Activated T-cell treated with anti-CD3 and anti-CD28 coated beads for 4 hours (primary cell): ENCODE measurements at places on chromosomes 1 and 21.

GRCh38 chr1:59100708-59101374 is 196.1 kb upstream of the FGGY start:
- no peak for DNase-seq

DNA sequence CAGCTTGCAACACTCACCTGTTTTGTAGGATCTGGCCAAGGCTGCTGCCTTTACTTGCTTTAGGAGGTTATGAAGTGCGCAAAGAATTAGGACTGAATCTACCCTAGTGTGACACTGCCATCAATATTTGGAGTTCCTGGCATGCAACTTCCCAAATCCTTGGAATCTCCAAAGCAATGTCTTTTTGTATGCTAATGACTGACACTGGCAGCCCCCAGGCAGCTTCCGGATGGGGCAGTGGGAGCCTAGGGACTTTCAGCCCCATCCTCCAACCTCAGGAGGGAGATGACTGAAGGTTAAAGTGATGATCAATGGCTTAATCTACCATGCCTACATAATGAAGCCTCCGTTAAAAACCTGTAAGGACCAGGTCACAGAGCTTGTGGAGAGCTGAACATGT is 5.5 kb downstream of the RCC2 start:
- no peak for DNase-seq

- no peak for DNase-seq
Measured at GRCh38 chr1:55310505-55310971, 95.4 kb upstream of the USP24 start.

GRCh38 chr1:84327830-84328229 is 26.3 kb downstream of the SAMD13 start:
- DNase-seq: no peak

- no peak for DNase-seq
Measured at GRCh38 chr1:33516428-33516827, 44.0 kb downstream of the ZSCAN20 start.

- no peak for DNase-seq
Measured at GRCh38 chr21:41024746-41025254, 143.2 kb upstream of the BACE2 start.

DNA sequence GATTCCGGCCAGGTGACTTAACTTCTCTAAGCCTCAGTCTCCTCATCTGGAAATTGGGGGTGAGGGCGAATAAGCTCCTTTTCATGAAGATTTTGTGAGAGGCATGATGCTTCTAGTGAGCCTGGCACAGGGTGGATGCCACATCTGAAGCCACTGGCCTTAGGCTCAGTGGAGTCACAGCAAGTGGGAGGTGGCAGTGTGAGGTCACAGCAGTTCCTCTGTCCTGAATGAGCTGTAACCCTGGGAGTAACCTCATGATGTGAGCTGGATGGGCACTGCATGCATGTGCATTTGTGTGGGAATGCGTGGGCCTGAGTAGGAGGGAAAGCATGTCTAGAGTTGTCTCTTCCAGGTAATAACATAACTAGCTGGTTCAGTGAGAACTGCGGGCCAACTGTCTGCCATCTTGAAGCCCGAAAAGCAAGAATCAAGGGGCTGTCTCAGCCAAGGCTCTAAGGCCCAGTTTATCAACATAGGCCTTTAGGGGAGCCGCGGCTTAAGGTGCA is 27.0 kb upstream of the HTR1D start:
- no peak for DNase-seq

- no peak for DNase-seq
Measured at GRCh38 chr1:29828526-29829447, 592.5 kb downstream of the PTPRU start.

DNA sequence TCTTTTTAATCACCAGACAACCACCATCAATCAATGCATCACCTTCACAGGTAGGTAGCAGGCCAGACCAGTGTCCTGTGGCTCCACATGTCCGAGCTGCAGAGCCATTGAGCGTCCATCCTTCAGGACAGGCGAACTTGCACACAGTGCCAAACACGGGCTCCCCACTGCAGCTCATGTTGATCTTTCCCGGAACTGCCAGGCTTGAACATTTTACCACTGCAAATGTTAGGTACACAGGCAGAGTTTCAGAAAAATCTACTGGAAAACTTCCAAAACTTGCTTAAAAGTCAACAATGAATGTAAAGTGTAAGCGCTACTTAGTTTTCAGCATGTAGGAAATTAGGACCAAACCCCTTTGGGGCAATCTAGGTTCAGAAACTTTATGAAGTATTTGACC is 6.6 kb downstream of the SELE start:
- DNase-seq: no peak

GRCh38 chr21:43034826-43035225 is 40.8 kb downstream of the CBS start:
- DNase-seq: no peak

GRCh38 chr1:116278541-116278866 is 94.5 kb upstream of the ATP1A1 start:
- DNase-seq: no peak

DNA sequence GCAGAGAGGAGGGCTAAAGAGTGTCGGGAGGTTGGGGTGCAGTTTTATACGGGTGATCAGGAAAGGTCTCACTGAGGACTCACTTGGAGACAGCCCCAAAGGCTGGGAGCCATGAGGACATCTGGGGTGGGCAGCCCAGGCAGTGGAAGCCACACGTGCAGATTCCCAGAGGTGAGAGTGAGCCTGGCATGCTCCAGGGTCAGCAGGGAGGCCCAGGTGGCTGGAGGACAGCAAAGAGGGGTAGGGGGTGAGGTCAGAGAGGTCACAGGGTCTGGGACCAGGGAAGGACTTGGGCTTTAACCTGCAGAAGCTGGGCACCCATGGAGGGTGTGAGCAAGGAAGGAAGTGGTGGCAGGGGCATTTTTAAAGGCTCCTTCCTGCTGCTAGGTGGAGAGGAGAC is 481.7 kb downstream of the MATN1 start:
- no peak for DNase-seq

GRCh38 chr1:52662645-52663313 is 29.8 kb downstream of the SHISAL2A start:
- no peak for DNase-seq

GRCh38 chr1:194903524-194903923 is 1704.7 kb downstream of the KCNT2 start:
- DNase-seq: no peak

DNA sequence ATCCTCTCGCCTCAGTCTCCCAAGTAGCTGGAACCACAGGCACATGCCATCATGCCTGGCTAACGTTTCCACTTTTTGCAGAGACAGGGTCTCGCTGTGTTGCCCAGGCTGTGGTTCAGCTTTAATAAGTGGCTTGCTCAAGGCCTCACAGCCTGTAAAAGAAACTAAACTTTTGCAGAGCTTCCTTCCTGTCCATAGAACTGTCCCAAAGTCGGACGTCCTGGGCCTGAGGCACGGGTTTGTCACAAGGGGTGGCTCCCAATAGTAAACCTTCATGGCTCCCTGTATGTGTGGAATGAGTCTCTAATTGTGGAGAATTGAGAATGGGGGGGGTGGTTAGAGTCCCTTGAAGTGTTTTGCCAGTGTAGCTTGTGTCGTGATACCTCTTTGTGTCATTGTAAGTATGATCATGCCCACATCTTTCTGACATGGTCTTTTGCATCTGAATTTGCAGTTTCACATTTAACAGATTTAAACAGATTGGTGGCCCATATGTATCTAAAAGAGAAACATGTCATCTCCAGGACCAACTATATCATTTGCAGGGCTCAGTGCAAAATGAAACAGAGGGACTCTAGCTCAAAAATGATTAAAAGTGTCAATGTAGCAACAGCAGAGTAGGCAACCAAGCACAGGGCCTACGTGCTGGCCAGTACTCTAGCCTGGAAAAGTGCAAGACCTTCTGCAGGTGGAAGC is 332.1 kb downstream of the KIF26B start:
- DNase-seq: no peak

DNA sequence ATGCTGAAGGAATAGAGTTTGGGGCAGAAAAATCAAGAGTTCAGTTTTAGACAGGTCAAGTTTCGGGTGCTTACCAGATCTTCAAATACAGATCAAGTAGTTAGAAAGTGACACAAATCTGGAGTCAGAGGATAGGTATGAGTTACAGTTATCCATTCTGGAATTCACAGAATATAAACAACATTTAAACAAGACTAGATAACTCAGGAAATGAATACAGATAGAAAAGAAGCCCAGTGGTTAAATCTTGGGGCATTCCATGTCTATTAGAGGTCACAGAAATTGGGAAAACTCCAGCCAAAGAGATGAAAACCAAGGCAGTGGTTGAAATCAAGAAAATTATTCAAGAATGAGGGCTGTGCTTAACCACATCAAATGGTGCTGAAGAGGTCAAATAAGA is 187.0 kb upstream of the HP1BP3 start:
- no peak for DNase-seq

GRCh38 chr1:61087571-61087970 is 5.2 kb downstream of the NFIA start:
- DNase-seq: no peak

DNA sequence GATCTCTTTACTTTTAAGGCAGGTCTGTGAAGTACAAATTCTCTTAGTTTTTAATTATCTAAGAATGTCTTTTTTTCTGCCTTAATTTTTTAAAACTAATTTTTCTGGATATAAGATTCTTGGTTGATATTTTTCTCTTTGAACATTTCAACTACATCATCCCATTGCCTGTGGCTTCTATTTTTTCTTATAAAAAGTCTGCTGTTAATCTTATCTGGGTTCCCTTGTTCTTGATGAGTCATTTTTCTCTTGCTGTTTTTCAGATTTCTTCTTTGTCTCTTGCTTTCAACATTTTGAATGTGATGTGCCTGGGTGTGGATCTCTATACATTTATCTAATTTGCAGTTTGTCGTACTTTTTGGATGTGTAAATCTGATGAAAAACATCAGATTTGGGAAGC is 525.2 kb upstream of the PBX1 start:
- DNase-seq: no peak

- DNase-seq: no peak
Measured at GRCh38 chr1:101739826-101740330, 256.8 kb downstream of the OLFM3 start.

- no peak for DNase-seq
Measured at GRCh38 chr1:91476533-91477217, 24.0 kb upstream of the CDC7 start.

GRCh38 chr1:30750731-30751291 is 6.8 kb downstream of the LAPTM5 start:
- no peak for DNase-seq

DNA sequence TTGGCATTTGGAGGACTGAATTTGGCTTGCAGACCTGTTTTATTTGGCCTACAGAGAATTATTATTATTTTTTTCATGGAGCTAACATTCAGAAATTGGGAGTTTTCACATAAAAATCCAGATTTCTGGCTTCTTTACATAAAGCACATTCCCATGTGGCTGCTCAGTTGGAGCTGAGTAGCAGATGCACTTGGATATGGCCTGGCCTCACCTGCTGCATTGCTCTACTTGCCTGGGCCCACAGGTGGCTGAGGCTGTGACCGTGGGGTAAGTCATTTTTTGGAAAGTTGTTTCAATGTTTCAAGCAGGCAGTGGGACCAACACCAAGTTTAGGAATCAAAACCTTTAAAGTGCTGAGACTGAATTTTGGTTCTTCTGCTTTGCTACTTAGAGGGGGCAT is 56.7 kb downstream of the GADD45A start:
- DNase-seq: no peak

DNA sequence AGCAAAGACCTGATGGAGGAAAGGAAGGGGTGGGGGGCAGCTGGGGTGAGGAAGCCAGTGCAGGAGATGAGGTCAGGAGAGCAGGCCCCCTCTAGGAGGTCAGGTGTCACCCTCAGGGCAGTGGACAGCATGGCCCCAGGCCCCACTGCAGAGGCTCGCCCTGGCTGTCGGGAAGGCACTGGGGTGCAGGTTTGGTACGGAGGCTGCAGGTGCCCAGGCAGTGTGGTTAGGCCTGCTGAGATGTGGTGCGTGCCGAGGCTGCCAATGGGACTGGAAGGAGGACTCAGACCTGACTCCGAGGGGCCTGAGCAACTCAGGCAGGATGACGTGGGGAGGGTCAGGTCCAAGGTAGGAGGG is 82.3 kb downstream of the PCBP3 start:
- no peak for DNase-seq

DNA sequence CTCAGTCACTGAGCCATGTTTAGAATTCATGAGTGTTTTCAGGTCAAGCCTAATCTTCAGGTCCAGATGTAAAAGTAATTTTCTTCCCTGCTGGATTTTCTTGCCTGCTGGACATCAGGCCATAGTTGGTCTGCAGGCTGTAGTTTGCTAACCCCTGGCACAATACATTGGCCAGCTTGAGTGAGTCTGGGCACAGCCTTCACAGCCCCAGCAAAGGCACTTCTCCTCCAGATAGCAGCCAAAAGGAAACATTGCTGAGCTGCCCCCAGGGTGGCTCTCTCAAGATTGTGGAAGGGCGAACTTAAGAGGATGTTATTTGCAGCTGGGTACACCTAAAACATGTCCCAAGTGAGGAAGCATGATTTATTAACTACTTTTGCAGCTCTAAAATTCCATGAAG is 126.8 kb downstream of the PIK3R3 start:
- no peak for DNase-seq

- DNase-seq: no peak
Measured at GRCh38 chr1:48560116-48560515, 88.1 kb upstream of the SPATA6 start.

- DNase-seq: no peak
Measured at GRCh38 chr1:181131255-181131941, 42.9 kb downstream of the IER5 start.

GRCh38 chr1:46812065-46812963 is 13.5 kb downstream of the CYP4B1 start:
- DNase-seq: no peak

- DNase-seq: no peak
Measured at GRCh38 chr1:47557066-47557465, 119.2 kb downstream of the FOXD2 start.

DNA sequence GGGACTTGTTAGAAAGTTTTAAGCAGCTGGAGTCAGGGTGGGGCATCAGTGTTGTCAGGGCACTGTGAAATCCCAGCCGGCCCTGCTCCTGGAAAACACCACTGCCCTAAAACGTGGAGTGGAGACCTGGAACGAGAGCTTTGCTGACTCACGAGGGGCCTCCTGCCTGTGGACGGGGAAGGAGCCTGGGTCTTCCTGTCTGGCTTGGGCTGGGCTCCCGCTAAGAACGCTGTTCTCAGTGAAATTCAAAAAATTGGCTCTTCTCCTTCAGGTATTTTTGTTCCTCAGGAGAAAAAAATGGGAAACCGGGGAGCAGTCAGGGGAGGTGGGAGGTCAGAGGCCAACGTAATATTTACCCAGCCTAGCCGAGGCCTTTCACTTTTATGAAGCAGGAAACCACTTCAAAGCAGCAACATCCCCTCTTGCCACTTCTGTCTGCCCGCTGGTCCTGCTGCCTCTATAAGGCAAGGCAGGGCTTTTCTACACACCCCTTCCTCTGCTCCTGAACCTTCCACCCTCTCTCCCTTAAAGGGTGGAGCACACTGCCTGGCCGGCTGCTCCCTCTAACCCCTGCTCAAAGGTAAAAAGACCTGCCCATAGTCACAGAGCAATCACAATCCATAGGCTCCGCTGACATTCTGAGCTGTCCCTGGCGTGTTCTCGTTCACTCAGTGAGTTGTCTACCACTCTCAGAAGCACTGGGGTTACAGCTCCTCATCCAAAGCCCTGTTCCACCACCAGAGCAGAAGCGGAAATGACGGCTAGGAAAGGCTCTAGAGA is 8.0 kb downstream of the PLXNA2 start:
- no peak for DNase-seq
